ENCODE measurements at places on chromosomes 11 and 22.

DNA sequence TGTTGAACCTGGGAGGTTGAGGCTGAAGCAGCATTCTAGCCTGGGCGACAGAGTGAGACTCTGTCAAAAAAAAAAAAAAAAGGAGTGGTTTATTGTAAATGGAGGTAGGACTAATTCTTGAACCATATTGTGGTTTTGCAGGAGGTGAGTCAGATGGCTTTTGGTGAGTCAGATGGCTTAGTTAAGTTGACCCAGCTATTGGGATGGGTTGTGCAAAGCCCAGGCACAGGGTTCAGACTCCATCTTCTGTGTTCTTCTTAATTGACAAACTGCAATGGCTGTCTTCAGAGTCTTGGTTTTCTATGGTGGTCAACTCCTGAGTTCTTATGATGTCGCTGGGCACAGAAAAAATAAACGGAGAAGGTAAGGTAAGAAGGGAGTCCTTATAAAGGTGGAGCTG, 182.7 kb downstream of the ADAMTS15 start:
- no peak for DNase-seq

DNA sequence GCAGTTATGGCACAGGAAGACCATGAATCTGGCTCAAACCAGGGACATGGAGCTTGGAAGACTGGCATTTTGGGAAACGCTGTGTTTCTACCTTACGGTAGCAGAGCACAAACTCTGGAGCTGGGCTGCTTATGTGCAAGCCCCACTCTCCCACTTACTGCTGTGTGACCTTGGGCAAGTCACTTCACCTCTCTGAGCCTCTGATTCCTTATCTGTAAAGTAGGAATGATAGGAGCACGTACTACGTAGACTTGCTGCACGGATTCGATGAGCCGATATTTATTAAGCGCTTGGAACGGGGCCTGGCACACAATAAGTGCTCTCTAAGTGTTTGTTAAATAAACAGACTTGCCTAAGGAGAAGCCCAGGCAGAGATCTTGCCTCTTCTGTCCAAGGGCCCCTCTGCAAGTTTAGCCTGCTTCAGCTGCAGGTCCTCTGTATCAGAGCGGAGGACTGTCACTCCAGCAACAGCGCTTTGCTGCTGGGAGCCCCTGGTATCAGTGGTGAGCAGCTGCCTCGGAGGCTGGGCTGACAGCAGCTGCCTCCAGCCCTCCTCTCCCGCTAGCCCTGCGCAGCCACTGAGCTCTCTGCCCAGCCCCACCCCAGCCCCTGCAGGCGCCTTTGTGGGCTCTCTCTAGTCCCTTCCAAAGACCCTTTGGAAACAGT, 96.9 kb upstream of the ANO1 start:
- DNase-seq = no peak

DNA sequence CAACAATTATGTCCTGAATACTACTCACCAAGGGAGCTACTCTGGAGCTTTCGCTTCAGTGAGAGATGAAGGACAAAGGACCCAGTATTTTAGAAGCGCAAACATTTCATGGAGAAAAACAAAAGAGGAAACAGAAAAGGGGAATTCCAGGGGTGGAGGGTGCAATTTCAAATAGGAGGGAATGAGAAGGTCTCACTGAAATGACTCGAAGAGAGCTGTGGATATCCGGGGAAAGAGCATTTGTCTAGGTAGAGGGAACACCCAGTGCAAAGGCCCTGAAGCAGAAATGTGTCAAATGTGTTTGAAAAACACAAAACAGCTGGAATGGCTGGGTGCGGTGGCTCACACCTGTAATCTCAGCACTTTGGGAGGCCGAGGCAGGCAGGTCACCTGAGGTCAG, 2.4 kb downstream of the RPS19BP1 start:
- no peak for DNase-seq

GRCh38 chr11:16873289-16873688, 134.8 kb downstream of the C11orf58 start:
- DNase-seq = no peak

GRCh38 chr11:34444428-34444827, 5.7 kb downstream of the CAT start:
- no peak for DNase-seq

DNA sequence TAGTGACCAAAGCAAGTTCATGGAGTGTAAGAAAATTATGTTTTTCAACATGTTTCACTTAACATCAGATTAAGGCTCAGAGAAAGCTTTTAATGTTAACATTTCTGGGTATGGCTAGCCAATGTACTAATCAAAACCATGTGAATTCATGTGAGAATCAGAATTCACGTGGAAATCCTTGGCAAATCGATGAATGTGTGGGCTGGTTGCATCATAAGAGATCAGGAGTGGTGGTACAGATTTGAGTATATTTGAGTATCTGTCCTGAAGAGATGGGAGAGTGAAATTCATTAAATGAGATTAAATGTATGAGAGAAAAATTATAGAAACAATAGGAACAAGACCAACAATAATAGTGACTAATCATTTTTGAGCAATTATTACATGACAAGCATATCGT, 638.6 kb upstream of the ANO5 start:
- DNase-seq = no peak

DNA sequence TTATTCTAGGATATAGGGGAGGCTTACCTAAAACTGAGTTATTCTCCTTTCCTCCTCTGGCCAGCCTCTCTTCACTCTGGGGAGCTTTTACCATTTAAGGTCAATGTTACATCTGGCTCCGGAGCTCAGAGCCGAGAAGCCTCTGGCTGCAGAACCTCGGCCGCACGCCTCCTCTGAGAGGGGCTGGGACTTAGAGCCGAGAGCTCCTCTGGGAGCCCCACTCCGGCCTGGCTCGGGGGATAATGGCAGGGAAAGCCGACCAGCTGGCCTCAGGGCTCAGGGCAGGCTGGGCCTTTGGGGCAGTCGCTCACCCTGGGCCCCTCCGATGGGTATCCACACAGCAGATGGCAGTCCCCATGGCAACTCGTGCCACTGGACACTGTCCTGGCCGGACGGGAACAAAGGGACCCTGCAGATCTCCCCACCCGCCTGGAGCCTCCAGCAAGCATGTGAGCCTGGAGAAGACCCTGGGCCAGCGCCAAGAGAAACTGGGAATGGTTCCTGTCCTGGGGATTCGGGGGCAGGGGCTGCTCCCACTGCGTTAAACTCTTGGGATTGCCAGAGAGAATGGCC, at the start of gene IRAG1:
Gene IRAG1, minus strand, starts transcription at position 247 of the 573 bp plus-strand sequence. Its CDS starts 153 bp downstream, at position 94.
- DNase-seq = no peak

DNA sequence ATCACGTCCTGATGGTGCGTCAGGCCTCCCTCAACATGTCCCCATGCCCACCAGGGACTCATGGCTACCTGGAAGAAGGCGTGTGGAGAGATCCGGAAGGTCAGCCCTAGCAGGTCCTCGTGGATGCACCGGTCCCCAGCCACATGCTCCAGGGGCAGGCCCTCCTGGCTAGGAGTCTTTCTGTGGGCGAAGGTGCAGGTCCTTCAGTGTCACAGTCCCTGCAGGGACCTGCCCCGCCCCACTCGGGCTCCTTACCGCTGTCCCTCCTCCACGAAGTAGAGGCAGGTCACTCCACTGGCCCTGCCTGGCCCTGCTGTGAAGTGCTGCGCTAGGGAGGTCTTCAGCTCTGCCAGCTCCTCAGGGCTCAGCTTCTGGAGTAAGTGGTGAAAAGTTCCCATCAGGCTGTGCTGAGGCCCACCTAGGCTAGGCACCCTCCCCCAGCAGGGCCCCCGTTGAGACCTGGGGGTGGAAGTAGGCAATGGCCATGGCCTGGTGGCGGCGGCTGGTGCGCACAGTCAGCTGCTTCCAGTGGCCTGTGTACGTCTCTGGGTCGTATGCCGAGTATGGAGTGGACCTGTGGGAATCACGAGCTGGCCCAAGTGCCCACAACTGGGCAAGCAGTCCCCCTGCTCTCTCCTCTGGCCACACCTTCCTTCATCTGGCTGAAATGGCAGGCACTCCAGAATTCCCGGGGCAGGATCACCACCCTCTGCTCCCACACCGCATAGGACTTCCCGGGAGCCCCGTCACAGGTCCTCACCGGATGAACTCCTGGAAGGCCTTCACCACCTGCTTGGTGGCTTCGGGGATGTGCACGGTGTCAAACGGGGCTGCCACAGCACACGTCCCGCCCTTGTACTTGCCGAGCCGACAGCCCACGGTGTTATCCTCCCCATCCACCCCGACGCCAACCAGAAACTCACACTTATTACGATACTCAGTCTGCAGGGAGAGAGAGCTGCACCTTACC, 1.1 kb upstream of the RANBP1 start:
- DNase-seq = no peak

DNA sequence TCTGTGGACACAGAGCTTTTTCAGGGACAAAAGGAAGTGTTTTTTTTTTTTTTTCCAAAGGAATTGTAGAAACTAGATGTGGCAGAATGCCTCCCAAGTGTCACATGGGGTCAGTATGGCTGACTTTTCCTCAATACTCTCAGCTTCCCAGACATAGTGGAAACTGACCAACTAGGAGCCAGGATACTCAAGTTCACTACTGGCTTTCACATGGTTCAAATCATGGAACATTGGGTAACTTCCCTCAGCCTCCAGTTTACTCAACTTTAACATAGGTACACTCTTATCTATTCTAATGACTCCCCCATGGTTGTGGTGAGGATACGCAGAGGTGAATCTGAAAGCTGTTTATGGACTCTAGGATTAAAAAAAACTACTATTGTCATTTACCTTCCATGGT, 1.4 kb downstream of the SLC5A1 start:
- no peak for DNase-seq

- DNase-seq = peak; percentile 15
Measured at GRCh38 chr22:19109198-19110063, 12.8 kb downstream of the DGCR2 start.

- no peak for DNase-seq
Measured at GRCh38 chr11:46134061-46134460, 12.8 kb upstream of the PHF21A start.

DNA sequence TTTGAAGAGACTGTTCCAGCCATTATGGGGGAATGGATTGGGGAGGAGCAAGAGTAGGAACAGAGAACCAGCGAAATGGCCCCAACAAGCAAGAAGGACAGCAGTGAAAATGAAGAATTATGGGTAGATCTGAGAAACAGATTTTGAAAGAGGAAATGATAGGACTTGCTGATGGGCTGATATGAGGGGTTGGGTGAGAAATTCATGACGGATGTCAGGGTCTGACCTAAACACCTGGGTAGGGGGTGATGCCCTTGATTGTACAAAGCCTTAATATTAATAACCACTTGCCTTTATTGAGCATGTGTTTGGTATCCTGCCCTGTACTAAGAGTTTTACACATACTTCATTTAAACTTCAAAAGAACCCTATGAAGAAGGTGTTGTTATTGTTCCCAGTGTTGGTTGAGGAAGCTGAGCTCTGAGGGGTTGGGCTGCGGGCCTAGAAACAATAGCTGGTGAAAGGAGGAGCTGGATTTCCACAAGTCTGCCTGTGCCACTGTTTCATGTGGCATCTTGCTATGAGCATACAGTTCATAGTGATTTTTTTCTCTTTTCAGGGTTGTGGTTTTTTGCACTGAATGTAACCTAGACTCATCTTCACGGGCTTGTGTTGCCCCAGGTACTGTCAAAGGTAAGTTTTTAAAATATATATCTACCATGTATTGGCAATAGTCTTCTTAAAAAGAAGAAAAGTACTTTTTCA, 61.1 kb upstream of the TNRC6B start:
- no peak for DNase-seq
